ENCODE measurements at places on chromosomes 2 and 18.

DNA sequence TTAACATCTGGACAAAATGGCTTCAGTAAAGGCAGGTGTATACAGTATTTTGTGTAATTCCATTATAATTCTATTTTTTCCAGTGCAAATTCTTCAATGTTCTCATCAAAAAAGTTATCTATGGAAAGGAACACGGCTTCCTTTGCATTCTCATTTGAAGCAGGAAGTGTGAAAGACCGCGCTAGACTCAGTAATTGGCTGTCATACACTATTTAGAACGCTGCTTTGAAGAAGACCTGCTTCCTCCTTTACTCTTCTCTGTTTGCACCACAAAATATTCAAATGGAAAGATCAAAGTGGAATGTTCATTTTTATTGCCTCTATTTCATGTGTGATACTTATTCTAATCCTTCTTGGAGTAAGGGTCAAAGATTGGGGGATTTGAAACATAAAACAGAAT, 883.7 kb downstream of the TSN start:
- no peak for DNase-seq

DNA sequence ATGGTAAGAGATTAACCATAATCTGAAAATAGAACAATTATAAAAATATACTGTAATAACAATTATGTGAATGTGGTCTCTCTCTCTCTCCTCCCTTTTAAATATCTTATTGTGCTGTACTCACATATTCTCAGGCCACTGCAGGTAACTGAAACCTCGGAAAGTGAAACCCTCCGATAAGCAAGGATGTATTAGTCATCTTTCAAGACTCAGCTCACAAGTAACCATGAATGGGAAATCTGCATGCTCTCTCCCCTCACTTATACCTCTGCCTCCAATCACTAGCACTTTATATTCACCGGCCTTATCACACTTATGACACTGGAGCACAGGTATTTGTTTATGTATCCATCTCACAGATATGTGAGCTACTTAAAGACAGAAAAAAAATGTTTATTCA, 139.7 kb downstream of the LRP2 start:
- DNase-seq: no peak

- DNase-seq: no peak
These were observed 18.9 kb downstream of the LYPD6B start for GRCh38 chr2:149057401-149057800.

DNA sequence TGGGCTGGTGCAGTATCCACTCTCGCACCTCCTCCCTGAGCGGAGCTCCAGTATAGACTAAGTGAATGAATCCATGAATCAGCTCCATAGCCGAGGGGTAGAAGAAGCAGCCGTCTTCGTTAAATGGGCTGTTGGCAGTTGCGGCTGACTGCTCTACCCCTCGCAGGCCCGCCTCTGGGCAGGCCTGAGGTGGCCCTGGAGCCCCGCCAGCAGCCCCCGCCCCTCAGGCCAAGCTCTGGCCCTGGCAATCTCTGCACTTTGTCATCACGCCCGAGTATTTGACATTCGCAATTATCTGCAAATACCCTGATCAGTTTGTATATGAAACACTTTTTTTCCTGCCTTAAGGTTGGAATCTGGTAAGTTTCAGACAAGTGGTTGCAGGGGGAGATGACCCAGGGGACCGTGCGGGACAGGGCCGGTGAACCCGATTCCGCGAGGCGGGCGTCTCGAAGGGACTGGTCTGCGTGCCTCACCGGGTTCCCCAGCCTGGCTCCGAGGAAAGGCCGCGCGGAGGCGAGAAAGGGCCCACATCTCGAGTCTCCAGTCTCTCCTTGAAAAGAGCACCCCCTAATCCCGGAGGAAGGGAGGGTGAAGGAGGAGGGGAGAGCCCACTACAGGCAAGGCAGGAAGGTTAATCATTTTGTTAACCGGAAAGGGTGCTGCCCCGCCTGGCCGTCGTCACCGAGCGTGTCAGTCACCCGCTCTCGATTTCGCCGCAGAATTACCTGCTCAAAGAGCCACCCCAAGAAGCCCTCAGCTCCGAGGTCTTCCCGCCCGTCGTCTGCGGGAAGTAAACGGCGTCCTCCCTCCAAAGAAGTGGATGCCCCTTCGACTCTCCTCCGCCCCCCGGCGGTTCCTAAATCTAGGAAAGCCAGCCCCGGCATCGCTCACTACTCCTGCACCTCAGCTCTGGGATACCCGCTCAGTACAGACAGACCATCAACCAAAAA, 11.1 kb upstream of the SATB2 start:
- no peak for DNase-seq

DNA sequence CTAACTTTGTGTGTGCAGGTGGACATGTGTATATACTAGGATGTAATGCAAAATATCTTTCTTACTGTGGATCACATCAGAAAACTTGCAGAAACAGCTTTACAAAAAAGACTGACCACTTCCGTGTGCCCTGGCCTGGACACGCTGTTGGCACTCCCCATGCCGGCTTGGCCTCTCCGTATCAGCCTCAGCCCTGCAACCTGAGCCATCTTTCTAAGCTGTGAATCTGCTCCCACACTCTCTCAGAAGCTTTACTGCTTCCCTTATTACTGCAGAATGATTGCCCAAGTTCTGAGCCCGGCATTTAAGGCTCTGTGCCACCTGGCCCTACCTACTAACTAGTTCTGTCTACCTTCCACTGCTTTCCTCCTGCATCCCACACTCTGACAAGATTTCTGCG, 37.8 kb downstream of the MYO7B start:
- DNase-seq: no peak

- DNase-seq: no peak
These were observed 41.8 kb downstream of the STAT1 start for GRCh38 chr2:190972213-190972612.

DNA sequence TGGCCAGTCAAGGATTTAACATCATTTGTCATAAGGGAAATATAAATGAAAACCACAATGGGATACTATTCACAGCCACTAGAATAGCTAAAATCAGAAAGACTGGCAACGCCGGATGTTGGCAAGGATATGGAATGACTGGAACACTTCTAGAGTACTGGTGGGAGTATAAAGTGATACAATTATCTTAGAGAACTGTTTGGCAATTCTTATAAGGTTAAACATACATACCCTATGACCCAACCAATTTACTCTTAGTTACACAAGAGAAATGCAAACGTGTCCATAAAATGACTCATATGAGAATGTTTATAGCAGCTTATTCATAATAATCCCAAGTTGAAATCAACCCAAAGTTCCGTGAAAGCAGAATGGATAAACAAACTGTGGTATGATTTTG, 35.1 kb downstream of the MAPK4 start:
- DNase-seq: no peak

- DNase-seq: no peak
These were observed 7.9 kb downstream of the UGP2 start for GRCh38 chr2:63849381-63850203.

- no peak for DNase-seq
These were observed 49.8 kb downstream of the PIAS2 start for GRCh38 chr18:46867367-46868143.

DNA sequence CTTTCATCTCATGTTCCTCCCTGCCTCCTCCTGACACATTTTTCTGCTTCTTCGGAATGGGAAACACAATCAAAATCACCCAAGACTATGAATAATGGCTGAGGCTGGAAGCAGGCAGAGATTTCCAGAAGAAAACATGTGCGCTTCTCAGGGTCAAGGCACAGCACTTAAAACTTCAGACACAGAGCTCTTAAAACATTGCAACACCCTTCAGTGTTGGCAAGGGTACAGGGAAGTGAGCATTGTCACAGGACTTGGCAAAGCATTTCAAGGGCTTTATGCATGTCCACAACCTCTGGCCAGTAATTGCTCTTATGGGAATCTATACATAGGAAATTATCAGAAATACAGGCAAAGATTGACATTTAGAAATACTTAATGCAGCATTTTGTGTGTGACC, 477.6 kb upstream of the KLHL29 start:
- no peak for DNase-seq

- no peak for DNase-seq
These were observed 13.3 kb downstream of the SERTAD2 start for GRCh38 chr2:64640153-64641044.

GRCh38 chr2:184369307-184369706, 229.0 kb upstream of the ZNF804A start:
- no peak for DNase-seq

DNA sequence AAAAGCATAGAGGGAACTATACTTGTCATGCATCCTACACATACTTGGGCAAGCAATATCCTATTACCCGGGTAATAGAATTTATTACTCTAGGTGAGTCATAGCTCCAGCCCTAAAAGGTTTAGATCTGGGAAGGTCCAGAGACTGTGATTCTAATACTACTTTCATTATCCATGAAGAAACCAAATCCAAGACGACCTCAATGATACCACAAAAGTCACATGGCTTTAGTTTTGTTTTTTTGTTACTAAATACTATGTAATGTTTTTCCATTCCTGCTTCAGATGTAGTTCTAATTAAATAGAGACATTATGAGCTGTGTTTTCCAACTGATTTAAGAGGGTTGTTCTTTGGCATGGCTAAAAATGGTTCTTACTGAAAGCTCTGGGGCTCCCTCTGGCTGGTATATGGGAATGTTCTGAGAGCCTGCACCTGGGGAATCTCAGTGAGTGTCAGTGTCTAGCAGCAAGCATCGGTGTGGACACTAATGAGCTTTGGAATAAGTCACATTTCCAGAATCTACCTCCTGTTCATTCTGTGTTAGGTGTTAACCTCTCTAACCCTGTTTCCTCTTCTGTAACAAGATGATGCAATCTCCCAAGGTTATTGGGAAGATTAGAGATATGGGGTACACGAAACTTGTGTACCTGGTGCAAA, 20.5 kb upstream of the IL1RL2 start:
- DNase-seq: peak; percentile 76

DNA sequence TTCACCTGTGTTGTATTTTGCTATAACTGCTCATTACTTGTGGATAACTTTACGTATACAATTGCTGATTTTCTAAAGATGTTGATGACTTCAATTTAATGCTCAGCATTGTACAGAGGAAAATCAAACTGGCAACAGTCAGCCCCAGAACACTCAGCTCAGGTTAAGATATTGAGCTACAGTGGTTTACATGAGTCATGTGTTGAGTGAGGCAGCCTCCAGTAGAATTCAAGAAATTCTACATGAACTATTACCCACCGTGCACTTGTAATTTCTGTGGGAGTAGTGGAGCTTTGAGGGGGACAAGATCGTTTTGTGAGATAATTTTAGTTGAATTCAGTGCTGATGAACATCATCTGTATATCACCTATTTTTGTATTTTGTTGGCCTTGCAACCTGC, 292.3 kb downstream of the ALPK2 start:
- DNase-seq: no peak

- no peak for DNase-seq
These were observed 245.6 kb upstream of the SALL3 start for GRCh38 chr18:78733762-78734613.

DNA sequence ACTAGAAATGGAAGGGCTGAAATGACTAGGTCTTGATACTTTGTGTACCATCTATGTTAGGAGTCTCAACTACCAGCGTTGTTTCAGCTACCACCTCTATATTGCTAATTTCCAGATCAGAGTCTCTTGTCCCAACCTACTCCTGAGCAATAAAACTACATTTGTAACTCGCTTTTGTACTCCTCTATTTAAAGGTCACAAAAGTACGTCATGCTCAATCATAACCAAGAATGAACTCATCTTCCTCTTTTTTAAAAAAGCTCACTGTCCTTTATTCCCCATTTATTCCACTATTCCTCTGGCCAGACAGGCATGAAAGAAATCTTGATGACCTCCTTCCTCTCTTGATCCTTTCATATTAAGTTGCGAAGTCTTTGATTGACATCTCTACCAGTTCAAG, 11.2 kb upstream of the MATN3 start:
- DNase-seq: no peak

- DNase-seq: no peak
These were observed 548.8 kb upstream of the NRP2 start for GRCh38 chr2:205133544-205133943.

- DNase-seq: no peak
These were observed 56.1 kb upstream of the LYPD1 start for GRCh38 chr2:132726155-132726554.

GRCh38 chr18:36350839-36351469, 53.4 kb downstream of the FHOD3 start:
- DNase-seq: no peak

- no peak for DNase-seq
These were observed 128.3 kb downstream of the SATB2 start for GRCh38 chr2:199329466-199329865.

DNA sequence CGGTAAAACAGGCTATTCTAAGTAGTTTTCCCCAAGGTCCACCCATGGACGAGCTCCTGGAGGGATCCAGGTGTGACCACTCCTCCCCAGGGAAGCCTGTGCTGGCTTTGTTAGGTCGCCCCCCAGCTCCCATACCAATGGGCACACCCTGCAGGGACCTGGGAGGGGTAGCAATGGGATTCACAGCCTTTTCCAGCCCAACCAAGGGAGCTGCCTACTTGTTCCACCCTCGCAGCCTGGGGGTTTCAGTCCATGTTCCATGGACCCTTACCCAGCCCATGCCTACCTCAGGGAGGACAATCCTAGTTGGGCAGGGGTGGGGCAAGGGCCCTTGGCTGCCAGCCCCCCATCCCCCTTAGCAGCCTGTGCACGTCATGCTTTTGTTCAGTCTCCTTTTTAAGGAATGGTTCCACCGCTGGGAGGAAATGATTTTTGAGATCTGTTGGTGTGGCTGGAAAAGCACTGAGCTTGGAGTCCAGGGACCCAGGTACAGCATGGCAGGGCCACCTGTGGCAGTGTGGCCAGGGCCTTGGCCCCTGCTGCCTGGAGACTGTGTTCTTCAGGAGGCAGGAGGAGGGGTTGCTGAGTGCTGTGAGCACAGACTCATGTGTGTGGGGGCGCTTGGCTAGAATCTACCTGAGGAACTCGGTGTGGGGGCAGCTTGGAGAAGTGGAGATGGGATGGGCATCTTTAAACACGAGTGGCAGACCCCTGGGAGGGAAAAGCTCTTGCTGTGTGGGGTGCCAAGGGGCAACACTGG, 166.8 kb downstream of the TWIST2 start:
- DNase-seq: no peak

DNA sequence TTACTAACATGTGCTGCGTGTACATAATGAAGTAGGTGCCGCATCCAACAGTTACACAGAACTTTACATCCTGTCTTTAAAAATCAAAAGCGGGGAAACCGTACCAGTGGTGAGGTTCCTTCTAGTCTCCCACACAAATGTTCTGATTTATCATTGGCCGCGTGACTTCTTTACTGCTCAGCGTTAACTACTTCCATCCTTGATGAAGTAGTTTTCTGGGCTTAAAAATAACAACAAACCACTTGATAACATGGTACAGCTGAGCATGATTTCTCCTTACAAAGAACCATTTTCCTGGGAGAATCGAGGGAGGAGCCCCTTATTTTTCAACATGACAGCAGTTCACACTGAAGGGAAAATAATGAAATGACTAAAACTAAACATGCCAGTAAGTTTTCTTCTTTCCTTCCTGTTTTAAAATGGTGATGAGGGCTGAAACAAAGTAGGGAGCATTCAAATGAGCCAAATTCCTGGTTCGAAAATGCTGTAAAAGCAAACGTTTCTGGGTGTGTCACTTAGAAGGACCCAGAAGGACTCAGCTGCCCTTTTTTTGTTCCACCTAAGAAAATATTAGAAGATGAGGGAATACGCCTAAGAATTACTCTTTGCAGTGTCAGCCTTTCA, 9.9 kb downstream of the EMILIN2 start:
- no peak for DNase-seq
